ENCODE measurements at places on chromosomes 6 and 20.

- H3K4me1 ChIP-seq = peaks cover 4% of the 10 kb centered on the region
- H3K27me3 ChIP-seq = no peaks in the 10 kb centered on the region
- peaks cover 9% of the 10 kb centered on the region for H3K36me3 ChIP-seq
- H3K27ac ChIP-seq = no peak overlapping the region
- H3K4me3 ChIP-seq = no peak overlapping the region
- DNase-seq = no peak
These were observed 20.5 kb downstream of the DNAJC5 start for GRCh38 chr20:63915471-63915870.

- no peak for DNase-seq
- no peaks in the 10 kb centered on the region for H3K27me3 ChIP-seq
- no peak overlapping the region for H3K4me3 ChIP-seq
- H3K36me3 ChIP-seq = no peaks in the 10 kb centered on the region
- no peak overlapping the region for H3K27ac ChIP-seq
- no peaks in the 10 kb centered on the region for H3K4me1 ChIP-seq
These were observed 75.9 kb downstream of the PHACTR3 start for GRCh38 chr20:59680148-59680650.

DNA sequence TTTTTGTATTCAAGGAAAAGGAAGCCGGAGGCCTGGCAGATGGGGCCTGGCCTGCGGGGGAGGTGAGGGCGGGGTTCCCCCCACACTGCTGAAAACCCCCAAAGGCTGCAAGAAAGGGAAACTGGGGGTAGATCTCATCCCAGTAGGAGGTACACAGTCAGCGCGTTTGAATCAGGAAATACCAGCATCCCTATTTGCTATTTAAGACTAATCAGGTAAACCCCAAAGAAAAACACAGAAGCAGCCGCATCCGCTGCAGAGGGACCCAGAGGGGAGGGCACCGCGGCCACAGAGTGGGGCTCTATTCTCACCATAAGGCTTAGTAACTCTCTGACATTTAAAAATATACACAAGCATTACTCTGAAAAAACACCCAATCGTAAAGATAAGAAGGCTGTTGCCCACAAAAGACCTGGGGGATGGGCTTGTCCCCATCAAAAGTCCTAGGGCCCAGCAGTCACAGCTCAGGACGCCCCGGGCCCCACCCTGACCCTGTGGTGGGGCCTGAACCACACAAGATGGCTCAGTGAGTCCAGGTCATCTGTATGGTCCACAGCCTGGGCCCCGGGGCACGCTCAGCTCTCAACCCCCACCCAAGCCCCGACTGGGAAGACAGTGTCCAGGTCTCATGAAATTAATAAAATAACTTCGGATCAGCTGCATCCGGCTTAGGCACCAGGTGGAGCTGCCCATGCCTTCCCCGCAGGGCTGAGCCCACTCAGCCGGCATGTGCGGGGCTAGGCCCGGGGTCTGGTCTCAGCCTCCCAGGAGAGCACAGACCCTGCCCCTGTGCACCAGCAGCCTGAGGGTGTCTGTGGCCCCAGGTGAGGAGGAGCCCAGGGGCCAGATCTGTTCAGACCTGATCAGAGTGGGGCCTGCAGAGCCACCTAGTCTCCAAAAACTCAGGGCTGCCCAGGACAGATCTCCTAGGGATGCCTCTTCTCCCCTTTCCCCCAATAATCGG, 31.0 kb downstream of the KCNQ2 start:
- no peaks in the 10 kb centered on the region for H3K36me3 ChIP-seq
- no peak overlapping the region for H3K4me3 ChIP-seq
- H3K4me1 ChIP-seq = no peaks in the 10 kb centered on the region
- no peak overlapping the region for H3K27ac ChIP-seq
- H3K27me3 ChIP-seq = no peaks in the 10 kb centered on the region

DNA sequence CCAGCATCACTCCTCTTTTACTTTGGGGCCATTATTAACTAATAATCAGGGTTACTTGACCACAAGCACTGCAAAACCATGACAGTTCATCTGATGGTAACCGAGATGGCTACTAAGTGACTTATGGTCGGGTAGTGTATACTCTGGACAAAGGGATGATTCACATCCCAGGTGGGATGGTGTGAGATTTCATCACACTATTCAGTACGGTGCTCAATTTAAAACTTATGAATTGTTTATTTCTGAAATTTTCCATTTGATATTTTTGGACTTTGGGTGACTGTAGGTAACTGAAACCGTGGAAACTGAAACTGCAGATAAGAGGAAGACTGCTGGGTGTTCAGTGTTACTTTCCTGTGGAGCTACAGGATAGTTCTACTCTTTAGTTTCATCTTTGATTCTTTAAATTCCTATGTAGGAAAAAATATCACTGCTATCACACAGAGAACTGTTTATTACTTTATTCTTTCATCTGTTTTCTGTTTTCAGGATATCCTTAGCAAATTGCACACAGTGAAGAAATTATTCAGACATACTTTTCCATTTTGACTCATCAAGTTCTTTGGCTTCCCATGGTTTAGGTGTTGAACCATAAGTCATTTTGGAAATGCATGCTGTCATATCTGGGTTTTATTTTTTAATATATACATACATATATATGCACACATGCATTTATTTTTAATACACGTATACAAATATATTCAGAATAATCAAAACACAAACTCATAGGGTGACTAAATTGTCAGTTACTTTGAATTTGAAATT, 59.1 kb upstream of the C20orf144 start:
- no peak overlapping the region for H3K4me3 ChIP-seq
- DNase-seq = peak; percentile 50
- H3K27me3 ChIP-seq = no peaks in the 10 kb centered on the region
- peaks cover 1% of the 10 kb centered on the region for H3K4me1 ChIP-seq
- peaks cover 8% of the 10 kb centered on the region for H3K36me3 ChIP-seq

DNA sequence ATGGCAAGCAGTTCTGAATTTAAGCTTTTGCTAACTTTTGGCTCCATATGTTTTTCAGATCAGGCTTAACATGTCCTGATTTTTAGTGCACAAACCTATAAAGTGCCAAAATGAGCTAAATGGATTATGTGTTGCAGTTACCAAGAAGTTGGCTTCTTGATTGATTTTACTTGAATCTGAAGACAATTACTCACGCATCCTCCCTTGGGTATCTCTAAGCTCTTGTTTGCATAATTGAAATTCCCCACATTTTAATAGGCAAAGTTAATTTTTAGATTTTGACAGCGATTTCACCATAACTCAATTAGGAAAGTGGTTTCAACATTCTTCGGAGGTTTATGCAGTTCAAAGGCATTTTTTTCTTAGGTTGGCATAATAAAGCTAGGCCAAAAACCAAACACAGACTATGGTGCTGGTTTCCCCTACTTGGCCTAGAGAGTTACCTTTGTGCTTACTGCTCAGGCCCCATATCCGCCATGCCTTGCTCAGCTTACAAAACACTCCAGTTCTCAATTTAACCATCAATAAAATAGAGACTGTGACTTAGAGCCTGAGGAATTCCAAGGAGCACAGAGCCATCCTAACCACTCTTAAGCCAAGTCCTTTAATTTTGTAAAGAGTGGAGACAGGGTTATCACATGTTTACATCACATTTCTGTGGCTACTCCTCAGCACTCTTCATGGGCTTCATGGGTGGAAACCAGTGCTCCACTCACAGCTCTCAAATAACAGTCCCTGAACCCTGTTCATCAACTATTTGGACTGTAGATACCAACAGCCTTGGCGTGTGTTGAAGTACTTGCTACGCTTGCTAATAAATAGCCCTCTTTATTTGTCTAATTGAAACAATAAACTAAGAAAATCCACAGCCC, 32.1 kb downstream of the LAMA4 start:
- DNase-seq = peak; percentile 80
- H3K36me3 ChIP-seq = peaks cover 2% of the 10 kb centered on the region

GRCh38 chr6:151089978-151090377, 149.8 kb upstream of the AKAP12 start:
- no peak overlapping the region for H3K27ac ChIP-seq
- H3K36me3 ChIP-seq = peaks cover 43% of the 10 kb centered on the region

GRCh38 chr20:48604426-48604825, 223.4 kb downstream of the PREX1 start:
- DNase-seq = no peak
- no peak overlapping the region for H3K4me3 ChIP-seq
- no peak overlapping the region for H3K27ac ChIP-seq
- no peaks in the 10 kb centered on the region for H3K36me3 ChIP-seq

All from IMR-90 (cell line).